ENCODE measurements at places on chromosomes 3 and 15.

DNA sequence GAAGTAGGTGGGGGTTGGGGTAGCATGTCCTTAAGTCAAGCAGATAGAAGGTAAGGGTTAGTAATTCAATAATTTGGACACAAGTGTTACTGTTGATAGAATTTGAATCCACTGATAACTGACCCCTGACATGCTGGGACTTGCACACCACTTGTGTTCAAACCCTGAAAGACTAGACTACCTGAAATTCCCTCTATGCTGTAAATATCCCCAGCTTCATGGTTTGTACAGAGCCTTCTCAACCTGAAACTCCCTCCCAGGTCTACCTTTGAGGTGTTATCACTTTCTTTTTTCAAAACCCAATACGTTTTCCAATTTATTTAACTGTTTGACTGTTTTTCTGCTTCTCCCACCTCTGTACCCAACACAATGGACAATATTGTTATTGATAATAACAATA is 459.6 kb downstream of the NLGN1 start:
- no peak for DNase-seq

DNA sequence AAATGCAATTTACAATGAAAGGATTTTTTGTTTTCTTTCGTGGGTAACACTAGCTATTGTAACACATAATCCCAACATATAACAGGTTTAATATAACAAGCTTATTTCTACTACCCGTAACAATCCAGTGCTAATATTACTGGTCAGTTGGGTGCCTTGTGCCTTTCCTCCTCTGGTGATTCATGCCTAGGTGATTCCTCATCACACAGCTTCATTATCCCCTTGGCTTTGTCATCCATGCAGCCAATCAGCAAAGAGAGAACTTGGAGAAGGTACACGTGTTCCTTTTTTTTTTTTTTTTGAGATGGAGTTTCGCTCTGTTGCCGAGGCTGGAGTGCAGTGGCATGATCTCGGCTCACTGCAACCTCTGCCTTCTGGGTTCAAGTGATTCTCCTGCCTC is 30.7 kb downstream of the CHST14 start:
- no peak for DNase-seq

DNA sequence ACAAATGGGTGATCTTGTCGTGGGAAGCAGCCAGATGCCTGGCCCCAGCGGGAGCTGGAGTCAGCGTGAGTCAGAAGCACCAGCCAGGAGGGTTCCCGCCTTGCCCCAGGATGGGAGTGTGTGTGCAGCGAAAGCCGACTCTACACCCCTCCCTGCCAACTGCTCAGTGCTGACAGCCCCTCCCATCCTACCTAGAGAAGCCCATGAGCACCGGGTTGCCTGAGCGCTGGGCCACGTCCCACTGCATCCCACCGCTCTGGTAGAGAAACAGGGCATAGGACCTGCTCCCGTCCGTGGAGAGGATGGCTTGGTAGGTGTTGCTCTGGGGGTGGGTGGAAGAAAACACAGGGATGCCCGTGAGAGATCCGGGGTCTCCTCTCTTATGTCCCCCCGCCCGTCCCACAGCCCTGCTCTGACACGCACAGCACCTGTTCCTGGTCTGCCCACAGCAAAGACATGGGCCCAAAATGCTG is 42.9 kb downstream of the MUC4 start:
- no peak for DNase-seq

- DNase-seq, result no peak
These were observed 2.2 kb upstream of the FOXB1 start for GRCh38 chr15:60001610-60002527.

DNA sequence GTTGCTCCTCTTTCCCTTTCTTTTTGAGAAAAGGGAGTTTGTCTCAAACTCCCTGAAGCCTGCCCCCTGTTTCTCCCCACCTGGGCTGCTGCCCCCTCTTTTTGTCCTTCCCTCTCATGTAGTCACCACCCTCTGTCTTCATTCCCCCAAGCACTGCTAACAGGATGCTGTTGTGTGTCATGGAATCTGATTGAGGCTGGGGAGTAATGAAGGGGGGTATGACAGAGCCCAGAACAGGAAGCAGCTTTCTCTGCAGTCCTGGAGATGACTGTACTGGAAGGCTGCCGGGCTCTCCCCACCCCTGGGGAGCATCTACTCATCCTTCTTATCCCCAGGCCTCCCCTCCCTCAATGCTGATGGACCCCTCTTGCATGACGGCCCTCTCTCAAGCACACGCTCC is 181.6 kb downstream of the ABHD5 start:
- DNase-seq, result no peak

DNA sequence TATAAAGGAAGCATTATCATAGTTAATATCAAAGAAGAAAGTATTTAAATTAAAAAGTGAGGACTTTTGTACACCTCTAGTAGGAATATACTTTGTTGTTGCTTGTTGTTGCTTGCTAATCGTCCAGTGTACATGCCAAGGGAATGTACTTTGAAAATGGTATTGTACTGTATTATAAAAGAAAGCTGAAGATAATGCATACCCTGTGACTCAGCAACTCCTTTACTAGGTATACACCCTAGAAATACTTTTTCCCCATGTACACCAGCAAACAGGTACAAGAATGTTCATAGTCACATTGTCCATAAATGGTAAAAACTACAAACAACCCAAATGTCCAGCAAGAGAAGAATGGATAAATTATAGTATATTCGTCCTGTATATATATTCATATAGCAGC is 12.0 kb downstream of the TTBK2 start:
- no peak for DNase-seq

DNA sequence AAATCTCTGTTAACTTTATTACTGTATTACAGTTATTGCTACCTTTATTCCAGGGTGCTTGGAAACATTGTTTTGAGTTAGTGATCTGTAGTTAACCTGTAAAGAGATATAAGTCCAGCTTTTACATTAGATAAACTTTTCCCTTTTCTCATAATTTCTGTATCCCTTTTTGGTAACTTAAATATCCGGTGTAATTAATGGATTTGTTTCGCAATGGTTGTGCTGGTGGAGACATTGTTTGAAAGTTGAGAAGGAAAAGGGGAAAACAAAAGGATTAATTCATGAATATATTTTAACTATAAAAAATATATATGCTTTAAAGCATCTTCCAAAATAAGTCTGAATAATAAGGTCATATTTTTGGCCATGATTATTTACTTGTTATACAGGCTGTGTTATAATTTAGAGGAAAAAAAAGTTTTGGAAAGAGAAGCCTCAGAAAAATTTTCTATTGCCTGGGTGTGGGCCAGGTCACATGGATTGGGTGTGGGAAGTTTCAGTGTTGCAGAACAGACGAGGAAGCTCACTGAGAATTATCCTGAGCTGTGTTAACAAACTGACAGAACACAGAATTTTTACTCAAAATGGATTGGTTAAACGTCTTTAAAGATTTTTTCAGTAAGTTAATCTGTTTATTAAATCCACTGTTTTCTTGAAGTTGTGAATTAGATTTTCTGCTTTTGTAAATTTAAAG is 27.7 kb upstream of the IL20RB start:
- DNase-seq, result no peak

- DNase-seq, result no peak
These were observed 44.6 kb downstream of the CCNL1 start for GRCh38 chr3:157115069-157116006.

DNA sequence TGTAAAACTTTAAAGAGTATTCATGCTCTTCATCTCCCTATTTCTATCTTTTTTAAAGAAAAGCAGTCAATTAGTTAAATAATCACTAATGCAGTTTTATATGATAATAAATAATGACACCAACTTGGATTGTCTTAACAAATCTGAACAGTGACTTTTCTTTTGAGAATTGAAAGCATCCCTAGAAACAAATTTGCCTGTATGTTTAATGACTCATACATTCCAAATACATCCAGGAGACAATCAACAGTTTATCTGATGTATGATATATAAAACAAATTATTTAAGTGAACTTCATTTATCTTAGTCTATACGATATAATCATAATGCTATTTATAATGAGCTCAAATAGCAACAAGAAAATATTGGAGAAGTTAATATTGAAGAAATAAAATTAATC is 78.0 kb downstream of the ALCAM start:
- no peak for DNase-seq

Data from bone marrow (tissue), 2 donors.